Sigmoid colon (tissue), 7 donors: ENCODE measurements at places on chromosomes 11 and 22. TPM values are rescaled to one million over a fixed set of nuclear protein-coding genes. Genes with fewer than 3 reads are reported as not detected.

- H3K27me3 ChIP-seq, result no peaks in the 10 kb centered on the region
- H3K4me3 ChIP-seq, result peak overlapping the region; percentile 87
- H3K27ac ChIP-seq, result peak overlapping the region; percentile 96
- no peak for DNase-seq
These were observed 1.3 kb downstream of the NAP1L4 start for GRCh38 chr11:2990617-2991451.

GRCh38 chr11:117287668-117288067 is 3.5 kb upstream of the BACE1-AS start:
- H3K4me1 ChIP-seq, result no peaks in the 10 kb centered on the region
- no peak for DNase-seq
- H3K27ac ChIP-seq, result no peak overlapping the region

- no peak for DNase-seq
- no peak overlapping the region for H3K27ac ChIP-seq
- no peaks in the 10 kb centered on the region for H3K27me3 ChIP-seq
- H3K4me1 ChIP-seq, result peaks cover 31% of the 10 kb centered on the region
- no peak overlapping the region for H3K4me3 ChIP-seq
- no peaks in the 10 kb centered on the region for H3K36me3 ChIP-seq
These were observed 109.4 kb upstream of the OR4B1 start for GRCh38 chr11:48107188-48107704.

- H3K4me3 ChIP-seq, result no peak overlapping the region
- no peaks in the 10 kb centered on the region for H3K4me1 ChIP-seq
- no peak for DNase-seq
- H3K27me3 ChIP-seq, result no peaks in the 10 kb centered on the region
These were observed 268.4 kb downstream of the FAM76B start for GRCh38 chr11:95521133-95521542.

DNA sequence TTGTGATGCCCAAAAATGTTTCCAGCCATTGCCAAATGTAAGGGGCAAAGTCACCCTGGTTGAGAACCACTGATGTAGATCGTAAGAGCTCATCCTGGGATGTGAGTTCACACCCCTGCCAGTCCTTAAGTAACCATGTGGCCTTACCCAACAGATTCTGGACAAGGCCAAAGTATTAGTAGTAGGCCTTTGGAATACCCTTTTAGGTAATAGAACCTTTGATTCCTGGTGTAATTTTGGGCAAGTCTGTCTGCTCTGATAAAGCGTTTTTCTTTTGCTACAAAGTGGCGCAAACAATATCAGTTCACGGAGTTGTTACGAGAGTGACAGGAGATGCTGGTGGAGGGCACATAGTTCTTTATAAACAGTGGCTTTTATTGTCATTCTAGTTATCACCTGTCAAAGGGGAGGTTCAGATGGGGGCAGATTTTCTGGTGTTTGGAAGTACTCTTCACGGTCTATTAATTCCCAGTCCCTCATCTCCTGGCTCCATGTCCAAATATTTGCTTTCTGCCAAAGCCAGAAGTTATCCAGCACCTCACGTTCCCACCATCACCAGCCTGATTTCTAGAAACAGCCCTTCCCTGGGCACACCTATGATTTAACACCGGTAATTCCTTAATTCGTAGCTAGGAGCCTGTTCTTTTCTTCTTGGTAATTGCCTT is 73.8 kb upstream of the CRYBB3 start:
- no peaks in the 10 kb centered on the region for H3K36me3 ChIP-seq
- H3K27me3 ChIP-seq, result no peaks in the 10 kb centered on the region
- no peak overlapping the region for H3K4me3 ChIP-seq
- no peak for DNase-seq

DNA sequence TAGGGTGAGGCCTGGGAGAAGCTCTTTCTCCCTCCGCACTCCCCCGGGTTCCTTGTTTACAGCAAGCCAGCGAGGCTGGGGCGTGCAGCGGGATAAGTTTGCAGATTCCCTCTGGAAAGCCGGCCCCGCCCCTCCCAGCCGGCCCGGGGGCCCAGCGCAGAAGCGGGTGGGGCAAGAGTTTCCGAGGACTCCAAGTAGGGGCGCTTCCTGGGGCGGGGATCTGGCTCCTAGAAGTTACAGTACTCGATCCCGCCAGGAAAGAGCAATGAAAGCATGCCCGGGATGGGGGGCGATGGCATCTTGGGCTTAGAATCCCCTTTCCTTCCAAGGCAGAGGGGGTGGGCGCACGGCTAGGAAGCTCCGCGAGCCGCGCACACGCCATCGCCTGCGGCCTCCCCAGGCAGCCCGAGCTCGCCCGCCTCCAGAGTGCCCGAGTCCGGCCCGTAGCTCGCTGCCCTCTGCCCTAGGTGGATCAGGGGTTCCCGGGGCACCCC is 385 bp downstream of the TST start:
- no peaks in the 10 kb centered on the region for H3K27me3 ChIP-seq
- H3K4me3 ChIP-seq, result peak overlapping the region; percentile 76
- peaks cover under 1% of the 10 kb centered on the region for H3K36me3 ChIP-seq
- peaks cover 36% of the 10 kb centered on the region for H3K4me1 ChIP-seq
- DNase-seq, result peak; percentile 90
- H3K27ac ChIP-seq, result peak overlapping the region; percentile 93

GGTLC2 gene
- total RNA-seq, result not detected
